ENCODE measurements at places on chromosomes 16 and 17.
A peak's percentile ranks its signal among the peaks of the same experiment; 100 is the strongest.

GRCh38 chr17:45953561-45953960, 45.5 kb upstream of the STH start:
- no peak for DNase-seq

- no peak for DNase-seq
These were observed 205.4 kb downstream of the COPRS start for GRCh38 chr17:31653691-31654090.

GRCh38 chr16:88617268-88618031, 20.9 kb upstream of the IL17C start:
- DNase-seq: no peak

DNA sequence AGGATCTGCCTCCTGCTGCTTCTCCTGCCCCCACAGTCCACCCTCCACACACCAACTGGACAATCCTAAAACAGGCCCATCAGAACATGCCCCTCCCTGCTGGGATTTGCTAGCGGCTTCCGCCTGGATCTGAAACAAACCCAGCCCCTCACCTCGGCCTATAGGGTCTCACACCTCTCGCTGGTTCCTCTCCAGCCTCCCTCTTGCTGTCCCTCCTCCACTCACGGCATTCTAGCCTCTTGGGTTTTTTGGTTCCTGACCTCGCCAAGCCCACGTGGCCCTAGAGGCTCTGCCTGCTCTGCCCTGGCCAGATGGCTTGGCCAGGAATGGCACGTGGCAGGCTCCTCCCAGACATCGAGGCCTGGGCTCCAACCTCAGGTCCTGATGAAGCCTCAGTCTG, 15.7 kb upstream of the MTSS2 start:
- no peak for DNase-seq

GRCh38 chr16:89924297-89924924, 1.3 kb downstream of the TUBB3 start:
- no peak for DNase-seq

DNA sequence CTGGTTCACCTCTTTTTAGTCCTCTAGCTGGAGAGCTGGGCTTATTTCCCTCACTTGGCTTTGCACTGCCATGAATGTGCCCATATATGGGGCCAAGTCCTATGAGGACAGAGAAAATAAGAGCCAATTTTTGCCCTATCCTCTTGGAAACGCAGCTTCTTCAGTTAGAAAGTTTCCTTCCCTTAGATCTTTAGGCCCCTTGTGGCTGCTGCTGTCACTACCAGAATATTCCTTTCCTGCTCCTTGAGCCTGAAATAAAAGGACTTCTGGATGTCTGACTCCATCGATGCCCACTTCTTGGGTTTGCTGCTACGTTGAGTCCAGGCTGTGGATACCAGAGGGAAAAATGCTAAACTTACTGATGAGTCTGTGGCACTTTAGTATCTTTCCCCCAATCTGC, 487.1 kb downstream of the GRIN2A start:
- no peak for DNase-seq

DNA sequence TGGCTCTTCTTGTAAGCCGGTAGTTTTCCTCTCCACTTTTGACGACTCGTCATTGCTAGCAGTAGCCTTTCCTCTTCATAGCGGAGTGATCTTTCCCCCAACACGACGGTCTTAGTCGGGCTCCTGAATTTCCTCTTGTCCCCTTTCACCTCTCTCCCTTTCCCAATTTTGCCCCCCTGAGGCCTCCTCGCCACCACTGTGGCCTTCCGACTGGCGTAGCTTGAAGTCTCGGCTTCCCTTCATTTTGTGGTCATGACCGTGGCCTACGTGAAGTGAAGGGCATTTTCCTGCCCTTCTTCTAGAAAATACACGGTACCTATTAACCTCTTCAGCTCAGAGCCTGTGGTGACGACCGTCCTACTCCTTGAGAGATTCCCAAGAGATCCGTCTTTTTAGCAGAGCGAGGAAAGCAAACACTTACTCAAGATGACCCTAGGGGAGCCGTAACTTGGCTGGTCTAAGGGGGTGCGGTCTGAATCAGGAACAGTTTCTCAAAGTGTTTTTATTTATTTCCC, 787 bp downstream of the PRKAR1A start:
- DNase-seq: no peak

DNA sequence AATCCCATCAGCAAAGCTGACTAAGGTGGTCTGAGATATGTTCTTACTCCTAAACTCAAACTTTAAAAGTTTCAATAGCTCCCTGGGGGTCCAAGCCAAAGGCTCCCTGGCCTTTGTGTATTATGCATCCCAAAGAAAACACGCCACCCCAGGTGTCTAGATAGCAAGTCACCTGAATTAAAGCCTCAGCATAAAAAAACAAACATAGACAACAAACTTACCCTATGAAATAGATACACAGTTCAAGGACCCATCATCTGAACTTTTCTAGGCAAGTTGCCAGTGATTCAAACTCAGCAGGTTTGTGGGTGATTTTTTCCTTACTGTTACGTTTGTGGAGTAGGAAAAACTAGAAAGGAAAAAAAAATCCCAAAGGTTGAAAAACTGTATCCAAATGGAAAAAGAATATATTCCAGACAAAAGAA, 12.5 kb downstream of the CMTM3 start:
- no peak for DNase-seq

GRCh38 chr16:15785386-15786059, 71.3 kb downstream of the MYH11 start:
- no peak for DNase-seq

GRCh38 chr16:56974549-56975300, 13.0 kb downstream of the CETP start:
- no peak for DNase-seq

- DNase-seq: no peak
These were observed 706 bp downstream of the HLF start for GRCh38 chr17:55265311-55266021.

GRCh38 chr17:40953881-40954280, 12.9 kb downstream of the KRT39 start:
- peak; percentile 22 for DNase-seq

GRCh38 chr17:79617740-79618382, 7.0 kb upstream of the RBFOX3 start:
- no peak for DNase-seq

DNA sequence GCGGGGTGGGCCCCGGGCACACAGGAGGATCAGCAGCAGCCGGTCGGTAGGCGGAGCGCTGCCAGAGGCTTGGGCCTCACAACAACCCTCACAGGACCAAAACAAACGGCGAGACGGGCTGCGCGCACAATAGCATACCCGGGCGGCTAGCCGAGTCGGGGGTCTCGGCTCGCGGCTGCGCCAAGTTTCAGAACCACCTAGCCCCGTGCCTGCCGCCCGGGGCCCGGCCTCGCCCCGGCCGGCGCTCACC, 732 bp downstream of the ULK2 start:
- peak; percentile 37 for DNase-seq
